ENCODE measurements at places on chromosomes 12 and 14.

DNA sequence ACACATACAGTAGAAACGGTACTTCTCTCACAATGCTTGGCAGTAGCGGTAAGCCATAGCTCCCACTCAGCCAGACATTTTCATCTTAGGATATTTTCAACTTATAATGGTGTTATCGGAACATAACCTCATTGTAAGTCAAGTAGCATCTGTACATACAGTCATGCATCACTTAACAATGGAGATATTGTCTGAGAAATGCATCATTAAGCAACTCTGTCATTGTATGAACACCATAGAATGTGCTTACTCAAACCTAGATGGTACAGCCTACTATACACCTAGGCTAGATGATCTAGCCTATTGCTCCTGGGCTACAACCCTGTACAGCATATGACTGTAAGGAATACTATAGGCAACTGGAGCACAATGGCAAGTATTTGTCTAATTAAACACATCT, 40.8 kb downstream of the RPS6KA5 start:
- no peak for DNase-seq

GRCh38 chr14:99183716-99184115, 88.3 kb downstream of the BCL11B start:
- no peak for DNase-seq

GRCh38 chr14:23899788-23900187, 53.8 kb upstream of the DHRS4 start:
- DNase-seq = no peak

- no peak for DNase-seq
These were observed 23.6 kb downstream of the DAD1 start for GRCh38 chr14:22565391-22565945.

GRCh38 chr14:63186453-63186852, 17.8 kb upstream of the RHOJ start:
- no peak for DNase-seq
